Fibroblast of skin of right biceps (primary cell): ENCODE measurements at places on chromosomes 4 and X.

DNA sequence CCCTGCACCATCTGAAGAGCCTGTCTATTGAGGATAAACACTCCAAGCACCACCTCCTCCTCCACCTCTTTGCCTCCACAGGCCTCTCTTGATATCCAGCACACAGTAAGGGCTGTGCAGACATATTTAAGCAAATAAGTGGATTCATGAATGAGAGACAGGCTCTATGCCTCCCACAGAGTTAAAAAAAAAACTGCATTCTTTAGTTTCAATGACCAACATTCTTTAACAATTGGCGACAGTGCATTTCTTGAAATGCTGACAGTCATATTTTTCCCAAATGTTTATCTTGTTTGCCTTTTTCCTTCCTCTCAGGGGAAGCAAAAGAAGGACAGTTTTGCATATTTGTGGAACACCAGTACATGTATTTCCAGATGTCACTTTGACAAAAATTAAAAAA is 38.6 kb downstream of the MXRA5 start:
- peak; percentile 40 for DNase-seq

DNA sequence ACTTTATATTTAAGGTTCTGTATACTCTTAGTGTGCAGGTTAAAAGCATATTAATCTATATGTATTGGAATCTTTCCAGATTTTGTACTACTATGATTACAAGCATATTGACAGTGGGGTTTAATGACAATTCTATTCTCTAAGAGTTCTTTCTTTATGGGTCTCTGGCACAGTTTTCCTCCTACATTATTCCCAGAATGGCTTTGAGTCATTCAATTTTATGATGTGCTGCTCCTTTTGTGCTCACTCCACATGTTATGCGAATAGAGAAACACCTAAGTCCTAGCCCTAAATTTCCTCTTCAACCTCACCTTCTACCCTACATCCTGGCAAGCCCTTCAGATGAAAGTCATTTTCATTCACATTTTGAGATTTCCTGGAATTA is 209.9 kb upstream of the DIAPH2 start:
- DNase-seq: no peak

GRCh38 chrX:7420717-7421116 is 272.8 kb upstream of the PUDP start:
- no peak for DNase-seq

- peak; percentile 56 for DNase-seq
Observed at GRCh38 chr4:25441519-25442117, 64.6 kb downstream of the ANAPC4 start.

- peak; percentile 23 for DNase-seq
Observed at GRCh38 chr4:89800012-89800516, 36.9 kb downstream of the SNCA start.

DNA sequence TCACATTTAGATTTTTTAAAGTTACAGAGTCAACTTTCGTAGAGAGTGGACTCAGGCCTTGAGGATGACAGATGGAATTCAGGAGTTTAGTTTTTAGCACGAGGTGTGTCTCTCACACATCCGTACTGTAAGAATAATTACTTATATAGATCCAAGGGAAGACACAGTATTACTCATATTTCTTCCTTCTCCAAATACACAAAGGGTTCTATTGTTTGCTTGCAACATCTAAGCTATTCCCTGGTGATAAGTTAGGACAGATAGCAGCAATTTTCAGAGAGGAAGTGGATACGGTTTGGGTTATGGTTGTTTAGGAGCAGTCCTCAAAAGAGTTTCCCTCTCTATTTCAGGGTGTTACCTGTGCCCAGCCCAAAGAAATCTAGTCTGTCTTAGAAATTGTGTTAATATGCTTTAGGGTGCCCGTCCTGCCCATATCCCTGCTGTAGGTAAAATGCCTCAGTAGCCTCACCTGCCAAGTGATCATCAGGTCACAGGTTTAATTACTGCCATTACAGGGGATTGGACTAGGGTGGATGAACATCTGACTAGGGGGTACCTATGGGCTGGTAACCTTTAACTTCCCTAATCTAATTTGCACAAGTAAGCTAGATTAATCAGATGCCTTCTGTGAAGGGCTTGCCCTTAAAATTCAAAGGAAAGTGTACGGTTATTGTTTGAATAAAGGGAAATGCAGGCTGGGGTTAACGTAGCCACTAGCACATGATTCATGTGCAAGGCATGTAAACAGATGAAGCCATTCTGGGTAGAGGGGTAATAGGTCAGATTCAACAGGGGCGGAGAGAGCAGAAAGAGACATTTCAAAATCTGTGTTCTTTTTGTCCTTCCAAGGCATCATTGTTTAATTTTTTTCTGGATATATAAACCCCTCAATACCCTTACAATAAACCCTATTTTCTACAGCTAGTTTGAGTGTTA is 8.7 kb upstream of the PPP3CA start:
- DNase-seq: peak; percentile 83

DNA sequence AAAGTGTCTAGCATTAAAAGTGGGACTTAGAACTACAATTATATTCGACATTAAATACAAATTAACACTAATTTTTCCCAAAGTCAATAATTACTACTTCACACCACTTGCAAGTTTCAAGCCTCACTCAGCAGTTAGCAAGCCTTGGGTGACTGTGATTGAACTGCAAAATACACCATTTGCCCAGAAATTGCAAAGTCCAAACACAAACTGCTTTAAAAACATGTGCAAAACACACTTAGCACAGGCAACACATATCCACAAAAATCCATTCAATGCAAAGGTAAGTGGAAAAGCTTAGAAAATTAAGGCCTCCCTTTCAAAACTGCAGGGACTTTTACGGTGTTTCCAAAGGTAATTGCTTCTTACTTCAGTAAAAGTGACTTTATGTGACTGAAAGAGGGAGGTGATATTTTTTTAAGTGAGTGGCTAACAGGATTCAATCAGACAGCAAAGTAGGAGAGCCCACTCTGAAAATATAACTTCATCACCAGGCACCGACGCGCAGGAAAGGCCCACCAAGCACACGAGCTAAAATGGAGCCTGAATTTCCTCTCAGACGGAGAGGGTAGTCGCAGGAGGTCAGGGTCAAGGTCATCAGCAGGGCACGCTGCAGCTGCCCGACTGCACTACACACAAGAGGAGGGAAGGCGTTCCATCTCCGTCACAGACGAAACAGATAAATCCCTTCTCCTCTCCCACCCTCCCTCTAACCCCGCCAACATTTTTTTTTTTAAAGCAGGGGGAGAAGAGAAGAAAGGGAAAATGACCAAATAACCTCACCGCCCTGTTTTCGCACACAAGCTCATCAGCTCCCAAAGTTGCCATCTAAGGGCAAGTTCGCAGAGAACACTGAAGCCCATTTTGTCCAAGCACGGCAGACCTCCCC is 3.1 kb downstream of the ZNF827 start:
- peak; percentile 37 for DNase-seq

- no peak for DNase-seq
Observed at GRCh38 chrX:75638332-75638731, 115.5 kb upstream of the ZDHHC15 start.

- no peak for DNase-seq
Observed at GRCh38 chrX:2989565-2989964, 16.8 kb upstream of the ARSH start.

DNA sequence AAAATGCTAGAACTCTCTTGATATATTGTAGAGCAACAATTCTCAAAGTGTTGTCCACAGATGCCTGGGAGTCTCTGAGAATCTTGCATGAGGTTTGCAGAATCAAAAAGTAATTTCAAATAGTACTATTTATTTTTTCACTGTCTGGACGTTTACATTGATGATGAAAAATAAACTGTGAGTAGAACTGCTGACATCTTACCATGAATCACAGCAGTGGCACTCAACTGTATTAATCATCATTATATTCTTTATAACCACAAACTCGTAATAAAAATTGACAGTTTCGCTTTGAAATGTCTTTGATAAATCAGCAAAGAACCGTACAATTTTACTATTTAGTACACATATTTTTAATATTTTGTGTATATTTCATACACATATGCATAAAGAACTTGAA is 94.5 kb downstream of the NAF1 start:
- DNase-seq: peak; percentile 38

GRCh38 chrX:54964766-54965497 is 29.1 kb downstream of the PFKFB1 start:
- no peak for DNase-seq

DNA sequence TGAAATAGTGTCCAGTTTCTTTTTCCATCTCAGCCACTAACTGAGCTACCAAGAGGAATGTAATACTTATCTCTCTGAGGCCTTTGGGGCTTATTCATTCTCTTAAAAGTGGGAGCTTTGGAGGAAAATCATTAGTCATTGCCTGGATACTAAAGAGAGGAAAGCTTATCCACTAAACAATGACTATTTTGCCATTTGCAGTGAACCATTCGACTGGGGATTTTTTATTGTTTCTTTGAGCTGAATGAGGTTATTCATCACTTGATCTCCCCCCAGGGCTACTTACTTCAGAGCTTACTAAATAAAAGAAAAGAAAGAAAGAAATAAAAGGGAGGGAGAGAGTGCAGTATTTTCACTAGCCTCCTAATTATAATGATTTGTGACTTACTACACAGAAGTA is 1329.5 kb upstream of the TENM3 start:
- peak; percentile 80 for DNase-seq

DNA sequence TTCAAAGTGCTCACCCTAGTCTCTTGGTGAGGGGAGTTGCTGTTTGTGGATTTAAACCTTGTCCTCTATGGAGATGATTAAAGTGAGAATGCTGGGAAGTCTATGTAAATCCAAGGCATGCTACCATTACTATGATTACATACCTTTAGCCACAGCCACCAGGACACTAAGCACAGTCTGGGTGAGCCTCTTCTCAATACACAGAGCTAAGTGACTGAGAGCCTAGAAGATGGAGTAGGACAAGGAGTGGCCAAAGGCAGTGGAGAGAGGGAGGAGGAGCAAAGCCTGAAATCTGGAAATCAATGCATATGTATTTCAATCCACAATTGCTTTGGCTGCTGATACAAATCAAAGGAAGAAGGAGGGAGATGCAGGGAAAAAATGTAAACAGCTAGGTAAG is 12.7 kb upstream of the TSPAN5 start:
- no peak for DNase-seq

- DNase-seq: no peak
Observed at GRCh38 chr4:113750734-113751133, 10.8 kb downstream of the CAMK2D start.

DNA sequence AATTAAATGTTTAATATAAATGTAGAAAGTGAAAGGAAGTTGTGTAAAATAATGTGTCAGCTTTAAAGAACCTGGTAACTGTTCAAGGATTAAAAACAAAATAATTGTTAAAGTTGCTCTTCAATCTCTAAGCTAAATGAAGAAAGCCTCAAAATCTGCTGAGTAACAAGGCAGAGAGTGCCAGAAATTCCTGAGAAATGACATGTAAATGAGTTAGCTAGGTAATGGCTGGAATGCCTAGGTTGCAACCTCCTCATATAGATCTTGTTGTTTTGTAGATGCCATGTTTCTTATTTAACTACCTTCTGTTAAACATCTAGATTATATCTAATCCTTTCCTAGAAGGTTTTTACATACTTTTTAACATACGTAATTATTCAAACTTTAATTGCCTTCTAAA is 763.6 kb upstream of the AGA start:
- DNase-seq: peak; percentile 77

GRCh38 chr4:10232114-10232513 is 115.5 kb upstream of the WDR1 start:
- no peak for DNase-seq

DNA sequence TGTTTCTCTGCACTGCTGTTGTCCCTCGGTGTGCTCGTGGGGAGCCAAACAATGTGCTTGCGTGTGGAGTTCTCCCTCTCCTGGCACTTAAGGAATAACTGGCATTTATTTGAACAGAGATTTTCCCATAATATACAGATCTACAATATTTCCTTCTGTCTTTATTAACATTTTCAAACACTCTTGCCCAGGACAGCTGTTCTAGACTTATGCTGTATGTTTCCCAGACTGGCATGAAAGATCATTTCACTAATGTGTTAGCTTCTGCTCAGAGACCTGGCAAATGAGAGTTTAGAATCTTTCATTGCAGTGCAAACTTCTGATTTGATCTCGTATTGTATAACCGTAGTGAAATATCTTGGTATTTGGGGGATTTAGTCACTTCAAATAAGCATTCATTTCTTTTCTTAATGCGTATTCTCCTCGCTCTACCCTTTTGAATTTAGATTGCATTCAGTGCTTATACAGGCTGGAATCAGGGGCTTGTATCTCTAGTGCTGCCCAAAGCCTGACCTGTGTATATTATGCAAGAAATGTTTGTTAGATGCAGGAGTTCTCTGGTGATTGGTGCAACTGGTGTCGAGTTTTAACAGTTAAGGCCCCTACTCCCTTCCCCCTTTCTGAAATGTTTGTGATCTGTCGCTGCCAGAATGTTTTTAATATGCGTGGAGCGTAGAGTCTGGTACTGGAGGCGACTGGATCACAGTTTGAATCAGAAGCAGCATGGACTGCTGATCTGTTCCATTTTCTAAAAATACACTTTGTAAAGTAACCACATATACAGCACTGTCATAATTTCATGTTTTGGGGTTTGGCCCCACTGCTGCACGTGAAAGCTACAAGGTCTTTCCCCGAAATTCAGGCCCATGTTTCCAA is 326.3 kb downstream of the ARHGAP10 start:
- DNase-seq: no peak

DNA sequence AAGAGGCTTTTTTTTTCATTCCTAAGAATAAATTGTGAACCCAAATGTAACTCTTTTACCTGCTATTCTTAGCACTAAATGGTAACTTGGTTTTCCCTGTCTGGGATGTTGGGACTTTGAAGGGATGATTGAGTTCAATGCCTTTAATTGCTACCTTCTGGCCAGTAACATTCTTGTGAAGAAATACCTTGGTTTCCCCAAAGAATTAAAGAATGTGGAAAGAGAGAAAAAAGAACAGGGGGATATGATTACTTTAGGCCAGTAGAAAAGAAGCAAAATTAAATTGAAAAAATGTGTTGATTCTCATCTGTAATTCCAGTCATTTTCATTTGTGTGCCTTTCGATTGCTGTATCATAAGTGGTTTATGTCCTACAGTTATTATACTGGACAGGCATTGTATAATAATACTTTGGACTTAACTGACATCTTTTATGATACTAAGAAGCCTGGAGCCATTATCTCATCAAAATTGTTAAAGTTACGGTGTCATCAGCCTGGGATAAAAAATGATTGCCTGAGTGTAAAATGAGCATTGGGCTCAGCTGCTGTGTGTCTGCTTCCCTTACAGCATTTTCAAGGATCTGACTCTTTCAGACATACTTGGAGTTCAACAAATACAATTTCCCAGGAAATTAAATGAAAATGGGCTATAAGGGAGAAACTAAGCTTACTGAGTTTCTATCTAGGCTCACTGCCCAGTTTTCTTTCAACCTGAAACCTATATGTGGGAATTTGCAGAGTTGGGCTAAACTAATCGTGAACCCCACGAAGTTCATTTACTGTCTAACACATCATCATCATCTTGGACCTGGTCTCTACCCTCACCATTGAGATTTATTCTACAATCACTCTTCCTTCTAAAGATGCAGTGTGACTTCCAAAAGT is 146.3 kb downstream of the SHROOM3 start:
- peak; percentile 64 for DNase-seq
